ENCODE measurements at places on chromosomes 7 and 10.

GRCh38 chr7:158031867-158032308 lies 555.7 kb downstream of the PTPRN2 start:
- DNase-seq: no peak

DNA sequence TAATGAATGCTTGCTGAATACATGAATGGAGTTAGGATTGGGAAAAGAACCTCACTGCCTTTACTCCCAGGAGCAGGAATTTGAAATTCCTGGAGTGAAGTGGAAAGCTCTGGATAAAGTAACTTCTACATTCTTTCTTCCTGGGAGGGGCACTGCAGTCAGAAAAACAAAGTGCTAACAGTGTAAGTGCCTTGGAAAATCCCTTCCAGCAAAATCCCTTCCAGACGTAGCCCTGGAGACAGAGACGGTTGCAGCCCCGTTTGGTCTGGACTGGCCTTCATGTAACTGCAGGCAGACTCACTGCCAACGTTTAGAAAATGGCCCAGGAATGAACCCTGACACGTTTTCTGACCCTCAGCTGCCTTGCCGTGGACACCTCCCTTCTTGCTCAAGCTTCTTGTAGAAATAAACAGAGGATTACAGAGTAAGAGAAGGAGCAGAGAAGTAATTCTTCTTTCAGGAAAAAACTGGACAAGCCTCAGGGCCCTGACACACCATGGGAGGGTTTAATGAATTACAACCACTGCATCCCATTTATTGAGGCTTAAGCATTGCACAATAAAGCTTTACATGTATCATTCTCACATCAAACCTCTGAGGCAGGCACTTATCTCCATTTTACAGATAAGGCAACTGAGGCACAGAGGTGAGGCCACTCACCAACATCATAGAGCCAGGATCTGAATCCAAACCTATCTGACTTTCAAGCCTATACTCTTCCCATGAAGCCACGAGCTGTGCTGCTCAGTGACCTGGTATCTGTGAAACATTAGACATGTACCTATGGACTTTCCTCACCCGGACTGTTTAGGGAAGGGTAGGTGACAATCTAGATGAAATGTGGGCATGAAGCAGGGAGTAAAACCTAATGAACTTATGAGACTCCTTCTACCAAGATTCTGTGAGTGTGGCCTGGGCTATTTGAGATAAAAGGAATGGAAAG lies 7.8 kb downstream of the ITPRIP start:
- no peak for DNase-seq

GRCh38 chr7:34596887-34597286 lies 61.1 kb upstream of the NPSR1 start:
- DNase-seq: no peak

GRCh38 chr7:30162622-30163124 lies 27.9 kb downstream of the MTURN start:
- DNase-seq: no peak

- DNase-seq: no peak
Observed at GRCh38 chr7:138982204-138982623, 1.0 kb upstream of the KIAA1549 start.

- DNase-seq: no peak
Observed at GRCh38 chr10:70830164-70830563, 14.4 kb downstream of the SGPL1 start.

DNA sequence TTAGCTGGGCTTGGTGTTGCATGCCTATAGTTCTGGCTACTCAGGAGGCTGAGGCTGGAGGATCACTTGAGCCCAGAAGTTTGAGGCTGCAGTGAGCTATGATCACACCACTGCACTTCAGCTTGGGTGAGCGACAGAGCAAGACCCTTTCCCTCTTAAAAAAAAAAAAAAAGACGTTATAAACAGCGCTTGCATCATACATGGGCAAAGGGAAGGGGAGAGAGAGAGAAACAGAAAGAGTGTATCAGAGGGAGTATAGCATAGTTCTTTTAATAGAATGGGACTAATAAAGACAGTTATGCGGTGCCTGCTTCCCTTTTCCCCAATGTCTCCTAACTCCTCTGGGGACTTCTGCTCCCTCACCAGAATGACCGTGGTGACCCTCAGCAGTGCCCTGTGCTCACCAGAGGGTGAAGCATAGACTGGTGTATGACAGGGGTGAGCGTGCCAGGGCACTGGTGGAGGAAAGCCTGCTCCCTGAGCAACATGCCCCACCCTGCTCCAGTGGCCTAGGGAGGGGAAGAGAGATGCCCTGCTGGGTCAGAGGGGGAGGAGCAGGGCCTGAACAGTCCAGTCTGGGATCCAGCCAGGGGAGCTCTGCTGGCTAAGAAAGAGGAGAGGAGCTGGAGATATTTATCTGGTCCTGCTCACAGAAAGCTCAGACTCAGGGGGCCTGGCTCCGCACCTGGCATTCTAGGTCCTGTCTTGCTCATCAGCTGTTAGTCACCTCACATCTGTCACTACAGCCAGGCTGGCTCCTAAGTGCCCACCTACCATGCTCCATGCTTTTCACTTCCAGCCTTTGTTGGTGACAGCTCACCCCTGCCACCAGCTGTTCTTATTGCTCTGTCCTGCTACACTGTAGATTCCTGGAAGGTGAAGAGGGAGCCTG lies 2.2 kb downstream of the PDZD7 start:
- DNase-seq: no peak

DNA sequence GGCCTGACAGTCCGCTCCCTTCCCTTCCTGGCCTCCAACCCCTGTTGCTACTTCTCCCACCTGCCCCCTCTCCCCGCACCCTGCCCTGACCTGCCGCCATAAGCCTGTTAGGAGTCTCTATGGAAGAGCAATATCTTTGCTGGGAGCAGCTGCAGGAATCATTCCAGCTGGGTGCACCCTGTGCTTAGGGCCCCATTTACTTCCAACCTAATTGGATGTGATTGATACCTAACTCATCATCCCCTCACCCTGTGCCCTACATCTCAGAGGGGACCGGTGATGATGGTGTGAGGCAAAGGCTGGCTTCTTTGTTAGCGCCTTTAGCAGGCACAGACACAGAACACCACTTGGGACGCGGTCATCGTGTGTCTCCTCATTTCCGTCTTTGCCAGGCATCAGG lies 80.0 kb upstream of the FAM180A start:
- no peak for DNase-seq

GRCh38 chr7:6165521-6166320 lies 106.7 kb downstream of the CYTH3 start:
- no peak for DNase-seq

GRCh38 chr7:157418204-157419034 lies 81.6 kb downstream of the DNAJB6 start:
- no peak for DNase-seq

DNA sequence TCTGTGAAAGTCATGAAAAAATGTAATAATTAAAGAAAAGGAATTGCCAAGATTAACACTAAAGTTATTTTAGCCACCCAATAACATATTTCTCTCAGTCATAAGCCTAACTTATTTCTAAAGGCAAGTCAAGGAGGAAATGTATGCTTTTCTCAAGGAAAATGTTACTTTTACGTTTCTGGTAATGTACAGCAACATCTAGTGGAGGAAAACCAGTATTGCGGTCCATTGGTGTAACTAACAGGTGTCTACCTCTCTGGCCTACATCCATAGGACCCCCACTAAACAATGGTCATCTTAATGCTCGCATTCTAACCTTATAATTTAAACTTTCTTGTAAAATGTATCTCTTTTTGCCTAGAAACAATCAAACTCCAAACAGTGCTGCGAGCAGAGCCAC lies 437.5 kb downstream of the KIF20B start:
- DNase-seq: no peak

- DNase-seq: no peak
Observed at GRCh38 chr7:64463636-64464375, 99.1 kb downstream of the ZNF680 start.

DNA sequence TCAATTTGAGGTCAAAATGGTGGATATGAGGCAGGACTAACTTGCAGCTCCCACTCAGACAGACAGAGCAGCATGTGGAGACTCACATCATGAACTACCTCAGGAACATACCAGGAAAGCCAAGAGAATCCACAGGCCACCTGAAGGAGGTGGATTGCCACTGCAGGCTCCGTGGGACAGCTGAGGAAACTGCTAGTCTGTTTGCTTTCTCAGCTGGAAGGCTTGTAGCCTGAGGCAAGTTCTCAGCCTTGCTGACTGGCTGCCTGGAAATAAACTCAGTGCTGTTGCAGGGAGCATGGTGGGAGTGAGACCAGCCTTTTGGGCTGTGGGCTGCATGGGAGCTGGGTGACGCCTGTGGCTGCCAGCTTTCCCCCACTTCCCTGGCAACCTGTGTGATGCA lies 202.9 kb downstream of the ZNF248 start:
- DNase-seq: no peak

DNA sequence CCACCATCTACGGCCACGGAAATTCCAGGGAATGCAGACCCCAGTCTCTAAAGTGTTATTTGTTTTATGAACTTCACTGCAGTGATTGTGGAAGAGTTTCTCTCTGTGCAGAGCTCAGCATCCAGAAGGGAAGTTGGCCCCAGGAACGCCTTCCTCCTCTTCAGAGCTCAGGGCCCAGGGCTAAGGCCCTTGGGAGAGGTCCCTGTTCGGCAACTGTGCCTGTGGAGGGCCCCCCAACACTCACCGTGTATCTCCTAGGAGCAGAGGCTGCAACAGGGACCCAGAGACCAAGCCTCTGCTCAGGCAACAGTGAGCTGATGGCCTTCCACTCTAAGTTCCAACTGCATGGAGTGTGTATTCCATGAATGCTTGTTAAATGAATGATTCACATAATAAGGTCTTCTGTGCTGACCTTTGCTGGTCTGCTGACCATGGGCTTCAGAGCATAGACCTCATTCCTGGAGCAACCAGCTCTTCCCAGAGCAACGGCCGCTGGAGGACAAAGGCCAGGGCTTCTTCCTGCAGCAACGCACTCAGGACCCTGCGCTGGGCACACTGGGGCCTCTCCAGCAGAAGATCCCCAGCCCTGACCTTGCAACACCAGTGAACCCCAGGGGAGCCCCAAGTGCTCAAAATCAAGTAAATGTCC lies 7.7 kb downstream of the DIP2C start:
- no peak for DNase-seq

- DNase-seq: no peak
Observed at GRCh38 chr7:1555813-1556543, at the start of gene TMEM184A. TMEM184A (minus strand) TSS chr7:1556205; CDS start chr7:1555484, 721 bp downstream.

DNA sequence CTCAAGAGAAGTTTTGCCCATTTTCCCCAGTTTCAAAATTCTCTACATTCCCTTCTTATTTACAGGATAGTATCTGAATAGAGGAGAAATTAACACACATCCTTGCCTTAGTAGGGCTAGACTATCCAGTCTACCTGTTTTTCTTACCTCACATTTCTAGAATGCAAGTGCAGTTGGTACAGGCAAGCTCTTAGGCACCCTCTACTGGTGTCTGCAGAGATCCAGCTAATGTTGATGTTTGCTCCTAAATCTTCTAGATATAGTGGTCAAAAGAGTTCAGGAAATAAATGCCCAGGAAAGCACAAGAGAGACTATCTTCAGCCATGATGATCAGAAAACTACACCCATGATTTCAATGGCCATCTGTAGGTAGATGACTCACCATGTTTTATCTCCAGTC lies 205.3 kb downstream of the HTR7 start:
- no peak for DNase-seq

DNA sequence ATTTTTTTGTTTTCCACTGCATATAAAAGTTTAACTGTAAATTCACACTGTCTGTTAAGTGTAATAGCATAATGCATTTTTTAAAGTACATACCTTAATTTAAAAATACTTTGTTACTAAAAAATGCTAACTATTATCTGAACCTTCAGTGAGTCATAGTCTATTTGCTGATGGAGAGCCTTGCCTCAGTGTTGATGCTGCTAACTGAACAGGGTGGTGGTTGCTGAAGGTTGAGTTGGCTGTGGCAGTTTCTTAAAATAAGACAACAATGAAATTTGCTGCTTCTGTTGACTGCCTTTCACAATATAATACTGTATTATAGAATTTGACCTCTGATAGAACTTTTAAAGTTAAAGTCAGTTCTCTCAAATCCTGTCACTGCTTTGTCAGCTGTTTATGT lies 72.3 kb upstream of the GATAD1 start:
- DNase-seq: no peak

DNA sequence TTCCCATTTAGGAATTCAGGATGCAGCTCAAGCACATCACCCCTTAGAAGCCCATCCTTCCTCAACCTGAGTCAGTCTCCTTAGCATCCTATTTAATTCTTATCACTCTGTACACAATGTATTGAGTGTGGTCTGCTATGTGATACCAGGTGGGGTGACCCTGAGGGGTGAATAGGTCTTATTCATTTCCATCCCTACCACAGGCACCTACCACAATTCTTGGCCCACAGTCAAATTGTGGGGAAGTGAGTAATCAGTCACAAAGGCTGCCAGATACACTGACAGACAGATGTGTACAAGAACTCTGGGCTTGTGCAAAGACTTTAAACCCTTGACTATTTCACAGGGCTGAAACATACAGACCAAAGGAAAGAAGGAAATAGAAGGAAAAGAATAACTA lies 560.5 kb downstream of the PARD3 start:
- no peak for DNase-seq

DNA sequence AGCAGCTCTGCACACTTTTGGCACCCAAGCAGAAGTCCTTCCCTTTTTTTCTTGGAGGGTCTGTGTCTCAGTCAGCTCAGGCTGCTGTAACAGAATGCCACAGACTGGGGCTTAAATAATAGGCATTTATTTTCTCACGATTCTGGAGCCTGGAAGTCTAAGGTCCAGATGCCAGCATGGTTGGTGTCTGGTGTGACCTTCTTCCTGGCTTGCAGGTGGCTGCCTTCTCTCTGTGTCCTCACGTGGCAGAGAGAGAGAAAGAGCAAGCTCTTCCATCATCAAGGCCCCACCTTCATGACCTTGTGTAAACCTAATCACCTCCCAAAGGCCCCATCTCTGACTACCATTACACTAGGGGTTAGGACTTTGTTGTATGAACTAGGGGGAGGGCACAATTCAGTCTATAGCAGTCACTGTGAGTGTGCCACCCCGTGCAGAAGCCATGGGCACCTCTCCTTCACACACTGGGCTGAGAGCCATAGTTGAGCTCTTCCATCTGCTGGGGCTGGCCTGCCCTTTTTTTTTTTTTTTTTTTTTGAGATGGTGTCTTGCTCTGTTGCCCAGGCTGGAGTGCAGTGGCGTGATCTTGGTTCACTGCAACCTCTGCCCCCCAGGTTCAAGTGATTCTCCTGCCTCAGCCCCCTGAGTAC lies 80.3 kb downstream of the OAT start:
- no peak for DNase-seq

GRCh38 chr7:132446260-132446659 lies 130.0 kb downstream of the PLXNA4 start:
- no peak for DNase-seq

GRCh38 chr10:79129361-79129997 lies 60.7 kb downstream of the ZMIZ1 start:
- DNase-seq: no peak

GRCh38 chr10:92291921-92292845 lies 1.2 kb downstream of the MARCHF5 start:
- DNase-seq: no peak

- DNase-seq: no peak
Observed at GRCh38 chr10:78859266-78859665, 209.5 kb upstream of the ZMIZ1 start.

Data from stimulated activated CD8-positive, alpha-beta memory T cell treated with anti-CD3 and anti-CD28 coated beads, Interleukin-4, amount 100 ng/mL, for 1 hour (primary cell).